ENCODE measurements at places on chromosomes 1 and 21. TPM values are rescaled to one million over a fixed set of nuclear protein-coding genes. Genes with fewer than 3 reads are reported as not detected.

RAD54L gene
- not detected for polyA plus RNA-seq

BNIPL gene
- not detected for polyA plus RNA-seq

TFF2 gene
- polyA plus RNA-seq = not detected

C1orf53 gene
- polyA plus RNA-seq = 2.9 TPM

DTL gene
- 9.3 TPM for polyA plus RNA-seq

APCS gene
- not detected for polyA plus RNA-seq

FCN3 gene
- 0.43 TPM for polyA plus RNA-seq

CYYR1 gene
- polyA plus RNA-seq = 13.1 TPM

CFHR4 gene
- polyA plus RNA-seq = 0.15 TPM

CCDC17 gene
- polyA plus RNA-seq = 1.5 TPM

FAAH gene
- 14.5 TPM for polyA plus RNA-seq

SPATA21 gene
- not detected for polyA plus RNA-seq

GBP2 gene
- not detected for polyA plus RNA-seq

F13B gene
- polyA plus RNA-seq = 1.1 TPM

CACNA1S gene
- 28.4 TPM for polyA plus RNA-seq

OR10J1 gene
- polyA plus RNA-seq = not detected

INSRR gene
- polyA plus RNA-seq = 0.37 TPM

SEMA4A gene
- polyA plus RNA-seq = 3.1 TPM

NR0B2 gene
- polyA plus RNA-seq = not detected

IQGAP3 gene
- polyA plus RNA-seq = 7.9 TPM

RHCE gene
- 0.86 TPM for polyA plus RNA-seq

FMOD gene
- 225 TPM for polyA plus RNA-seq

TCP10L gene
- polyA plus RNA-seq = not detected

C1orf94 gene
- 0.27 TPM for polyA plus RNA-seq

ATP6V1G3 gene
- polyA plus RNA-seq = not detected

OR14K1 gene
- not detected for polyA plus RNA-seq

URB2 gene
- polyA plus RNA-seq = 6.4 TPM

PRAMEF8 gene
- not detected for polyA plus RNA-seq

SLC25A34 gene
- polyA plus RNA-seq = 2.8 TPM

SMPDL3B gene
- 0.16 TPM for polyA plus RNA-seq

NTMT2 gene
- polyA plus RNA-seq = 0.44 TPM

LCE6A gene
- polyA plus RNA-seq = not detected

RGS16 gene
- polyA plus RNA-seq = 14.5 TPM
